ENCODE measurements at places on chromosomes 13 and 19. TPM values are rescaled to one million over a fixed set of nuclear protein-coding genes. Genes with fewer than 3 reads are reported as not detected.

The SERPINE3 gene
- not detected for total RNA-seq

GRCh38 chr13:83796364-83796763 is 85.9 kb downstream of the SLITRK1 start:
- DNase-seq, result no peak

GRCh38 chr19:2385053-2385721 is 25.1 kb downstream of the TMPRSS9 start:
- peak; percentile 63 for DNase-seq

- DNase-seq, result peak; percentile 99
Measured at GRCh38 chr19:48363810-48364597, at the start of the genes SYNGR4 and TMEM143. TSS of gene SYNGR4 (plus strand) at chr19:48364367. CDS start at chr19:48365843, 1,476 bp downstream. TSS of gene TMEM143 (minus strand) at chr19:48363940. CDS start at chr19:48363920, 20 bp downstream.

DNA sequence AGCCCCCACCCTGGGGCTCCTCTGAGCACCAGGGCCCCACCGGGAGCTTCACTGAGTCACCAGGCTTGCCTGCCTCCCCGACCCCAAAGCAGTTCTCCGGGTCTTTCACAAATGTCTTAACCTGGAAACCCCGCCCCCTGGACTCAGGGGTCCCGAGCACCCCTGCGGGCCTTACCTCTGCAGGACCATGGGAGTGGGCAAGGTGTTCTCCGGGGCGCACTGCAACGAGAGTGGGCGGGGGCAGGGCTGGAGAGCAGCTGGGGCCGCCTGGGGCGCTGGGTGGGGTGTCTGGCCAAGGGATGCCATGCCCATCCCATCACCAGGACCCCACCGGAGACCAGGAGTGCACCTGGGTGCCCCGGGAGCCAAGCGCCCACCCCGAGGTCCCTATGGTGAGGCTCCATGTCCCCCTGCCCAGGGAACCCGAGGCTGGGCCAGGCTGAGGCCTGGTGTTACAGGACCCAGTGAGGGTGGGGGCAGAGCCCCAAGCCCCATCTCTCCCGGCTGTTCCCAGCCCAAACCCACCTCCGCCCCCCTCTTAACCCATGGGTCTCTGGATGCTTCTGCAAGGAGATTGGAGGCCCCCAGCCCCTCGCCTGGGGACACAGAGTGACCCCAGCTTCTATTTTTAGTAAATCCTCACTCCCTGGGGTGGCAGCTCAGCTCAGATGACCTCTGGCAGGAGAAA is 10.9 kb downstream of the MKNK2 start:
- no peak for DNase-seq

DNA sequence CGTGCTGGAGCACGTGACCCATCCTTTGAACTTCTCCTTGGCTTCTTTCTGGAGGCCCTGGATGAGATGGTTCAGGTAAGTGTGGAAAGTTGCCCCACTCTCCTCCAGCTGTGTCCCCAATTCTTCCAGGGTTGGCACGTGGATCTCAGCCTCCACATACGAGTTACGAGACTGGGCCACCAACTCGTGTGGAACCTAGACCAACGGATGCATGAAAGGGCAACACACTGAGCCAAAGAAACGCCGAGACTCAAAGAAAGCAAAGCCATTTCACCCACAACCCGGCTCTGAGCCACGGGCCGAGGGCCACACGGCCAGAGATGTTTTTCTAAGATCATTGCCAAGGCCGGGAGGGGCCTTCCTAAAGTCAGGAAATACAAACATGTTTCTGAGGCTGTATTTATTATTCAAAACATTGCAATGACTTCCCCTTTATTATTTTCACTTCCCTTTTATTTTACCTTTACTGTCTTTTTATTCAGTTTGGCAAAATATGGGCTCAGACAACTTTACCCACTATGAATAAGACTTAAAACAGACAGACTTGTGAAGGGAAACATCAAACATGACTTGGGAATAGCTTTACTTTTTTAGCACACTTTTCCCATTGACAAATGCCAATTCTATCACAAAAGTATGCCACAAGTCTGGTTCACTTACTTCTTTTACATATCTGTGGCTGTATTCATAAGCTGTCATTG is 94.6 kb downstream of the KL start:
- peak; percentile 70 for DNase-seq

GRCh38 chr19:19866611-19867248 is 1.0 kb downstream of the ZNF253 start:
- DNase-seq, result no peak

The CEBPA gene
- 0.18 TPM for total RNA-seq

The CRB3 gene
- total RNA-seq, result not detected

The B9D2 gene
- 0.25 TPM for total RNA-seq

DNA sequence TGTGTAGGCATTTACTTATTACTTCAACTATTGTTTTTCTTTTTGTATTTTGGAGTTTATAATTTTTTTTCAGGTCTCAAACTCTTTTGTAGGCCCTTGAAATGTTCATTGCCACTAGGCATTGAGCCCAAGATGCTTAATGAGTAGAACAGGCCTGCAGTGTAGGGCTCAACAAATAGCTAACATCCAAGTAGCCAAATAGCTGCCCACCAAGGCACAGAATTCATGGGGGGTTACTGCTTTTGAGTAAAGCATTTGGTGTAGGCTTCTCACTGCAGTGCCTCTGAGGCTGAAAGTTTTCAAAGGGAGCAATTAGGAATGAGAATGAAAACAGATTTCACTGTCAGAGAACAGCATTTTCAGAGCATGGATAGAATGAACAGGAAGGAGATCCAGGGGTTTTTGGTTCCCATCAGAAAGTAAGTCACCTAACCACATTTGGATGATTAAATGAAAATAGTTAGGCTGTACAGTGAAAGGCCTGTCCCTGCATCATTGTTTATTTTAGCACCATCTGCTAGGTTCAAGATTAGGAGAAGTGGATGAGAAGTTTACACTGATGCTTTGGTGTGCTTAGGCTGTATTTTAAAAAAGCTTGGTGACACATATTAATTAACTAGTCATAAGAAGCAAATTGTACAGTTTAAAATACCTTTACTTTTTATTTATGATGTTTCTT is 61.0 kb downstream of the EDNRB start:
- DNase-seq, result no peak

DNA sequence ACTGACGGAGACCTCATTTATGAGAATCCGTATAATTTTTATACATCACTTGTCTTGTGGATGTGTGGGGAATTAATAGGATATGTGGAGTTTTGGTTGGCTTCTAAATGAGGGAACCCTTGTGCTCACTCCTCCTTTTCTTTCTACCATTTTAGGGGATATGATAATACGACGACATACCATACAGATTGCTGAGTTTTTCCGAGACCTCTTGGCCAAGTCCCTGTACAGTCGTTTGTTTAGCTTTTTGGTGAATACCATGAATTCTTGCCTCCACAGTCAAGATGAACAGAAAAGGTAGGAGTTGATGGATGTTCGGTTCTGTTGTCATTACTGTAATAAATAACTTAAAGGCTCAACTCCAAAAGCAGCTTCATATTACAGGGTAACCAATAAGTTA is 335.2 kb downstream of the MYO16 start:
- no peak for DNase-seq

GRCh38 chr19:10604460-10604980 is 17.4 kb upstream of the AP1M2 start:
- DNase-seq, result no peak

GRCh38 chr13:108677806-108678205 is 48.4 kb downstream of the MYO16 start:
- no peak for DNase-seq

The FPR3 gene
- total RNA-seq, result not detected

DNA sequence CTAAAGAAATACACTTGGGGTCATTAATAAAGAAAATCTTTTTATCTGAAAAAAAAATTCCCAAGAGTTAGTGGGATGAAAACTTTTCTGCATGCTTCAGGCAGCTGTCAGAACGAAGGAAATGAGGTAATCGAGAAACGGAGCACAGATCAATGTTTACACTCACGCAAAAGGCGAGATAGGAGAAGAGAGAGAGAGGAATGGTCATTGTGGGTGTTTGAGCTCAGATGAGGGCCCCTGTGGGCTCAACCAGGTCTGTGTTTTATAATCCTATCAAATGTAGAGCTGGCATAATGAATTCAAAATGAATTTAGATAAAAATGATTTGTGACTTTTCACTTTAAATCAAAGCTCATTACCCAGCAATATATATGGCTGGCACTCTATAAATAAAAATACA is 6.3 kb upstream of the RXFP2 start:
- DNase-seq, result peak; percentile 40

DNA sequence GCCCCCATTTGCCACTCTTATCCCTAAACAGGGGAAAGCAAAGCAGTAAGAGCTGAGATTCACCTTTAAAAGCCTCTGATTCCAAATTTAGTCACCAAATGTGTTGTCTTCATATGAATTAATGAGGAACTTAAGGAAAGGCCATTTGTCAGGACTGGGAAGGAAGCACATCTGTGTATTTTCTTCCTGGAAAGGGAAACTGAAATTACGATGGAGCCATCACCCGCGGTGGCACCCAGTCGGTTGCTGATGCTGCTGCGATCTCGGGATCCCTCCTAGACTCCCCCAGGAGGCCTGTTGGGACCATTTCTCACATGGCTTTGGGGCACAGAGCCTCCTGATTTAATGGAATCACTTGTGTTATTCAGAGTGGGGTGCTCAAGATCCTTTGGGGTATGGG is 7.4 kb upstream of the IL4I1 start:
- no peak for DNase-seq

GRCh38 chr19:44111910-44112463 is 1.2 kb upstream of the ZNF225 start:
- DNase-seq, result peak; percentile 86

GRCh38 chr13:50129706-50130122 is 114.5 kb downstream of the KCNRG start:
- DNase-seq, result no peak

- DNase-seq, result no peak
Measured at GRCh38 chr13:33016414-33017322, at the start of gene KL. TSS of gene KL (plus strand) at chr13:33016423. CDS start at chr13:33016441, 18 bp downstream.

- DNase-seq, result peak; percentile 95
Measured at GRCh38 chr19:44356383-44357111, at the start of gene ZNF112. TSS of gene ZNF112 (minus strand) at chr19:44356680. CDS start at chr19:44340539, 16,141 bp downstream.

The ADGRE2 gene
- total RNA-seq, result not detected

DNA sequence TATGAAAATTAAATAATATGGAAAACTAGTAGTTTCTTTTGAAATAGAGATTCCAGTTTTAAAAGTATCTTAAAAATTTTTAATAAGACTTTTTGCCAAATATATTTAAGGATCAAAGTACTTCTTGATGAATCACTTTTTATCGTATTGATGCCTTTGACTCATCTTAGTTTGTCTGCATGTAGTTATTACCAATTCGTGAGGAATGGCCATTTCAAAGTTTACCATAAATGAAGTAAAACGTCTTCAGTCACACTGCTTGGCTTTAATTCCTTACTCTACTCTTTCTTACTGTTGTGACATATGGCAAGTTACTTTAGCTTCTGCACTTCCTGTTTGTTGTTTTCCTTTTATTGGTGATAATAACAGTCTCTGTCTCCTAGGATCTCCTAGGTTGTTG is 38.3 kb downstream of the NDFIP2 start:
- peak; percentile 24 for DNase-seq

DNA sequence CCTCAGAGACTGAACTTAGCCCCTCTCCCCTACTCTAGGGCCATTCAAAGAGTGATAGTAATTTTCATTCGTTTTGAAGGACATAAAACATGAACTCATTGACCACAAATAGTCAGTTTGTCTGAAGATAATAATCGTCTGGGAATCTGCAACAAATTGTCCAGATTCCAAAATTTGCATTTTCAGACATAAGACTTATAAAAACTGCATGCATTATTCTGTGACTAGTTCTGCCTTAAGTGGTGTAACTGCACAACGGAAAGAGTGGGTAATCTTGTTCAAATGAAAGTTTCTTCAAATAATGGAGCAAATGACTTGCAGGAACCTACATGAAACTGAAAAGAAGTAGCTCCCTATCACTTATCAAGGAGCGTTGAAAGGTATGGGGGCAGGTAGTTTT is 8.4 kb downstream of the CSNK1A1L start:
- no peak for DNase-seq

DNA sequence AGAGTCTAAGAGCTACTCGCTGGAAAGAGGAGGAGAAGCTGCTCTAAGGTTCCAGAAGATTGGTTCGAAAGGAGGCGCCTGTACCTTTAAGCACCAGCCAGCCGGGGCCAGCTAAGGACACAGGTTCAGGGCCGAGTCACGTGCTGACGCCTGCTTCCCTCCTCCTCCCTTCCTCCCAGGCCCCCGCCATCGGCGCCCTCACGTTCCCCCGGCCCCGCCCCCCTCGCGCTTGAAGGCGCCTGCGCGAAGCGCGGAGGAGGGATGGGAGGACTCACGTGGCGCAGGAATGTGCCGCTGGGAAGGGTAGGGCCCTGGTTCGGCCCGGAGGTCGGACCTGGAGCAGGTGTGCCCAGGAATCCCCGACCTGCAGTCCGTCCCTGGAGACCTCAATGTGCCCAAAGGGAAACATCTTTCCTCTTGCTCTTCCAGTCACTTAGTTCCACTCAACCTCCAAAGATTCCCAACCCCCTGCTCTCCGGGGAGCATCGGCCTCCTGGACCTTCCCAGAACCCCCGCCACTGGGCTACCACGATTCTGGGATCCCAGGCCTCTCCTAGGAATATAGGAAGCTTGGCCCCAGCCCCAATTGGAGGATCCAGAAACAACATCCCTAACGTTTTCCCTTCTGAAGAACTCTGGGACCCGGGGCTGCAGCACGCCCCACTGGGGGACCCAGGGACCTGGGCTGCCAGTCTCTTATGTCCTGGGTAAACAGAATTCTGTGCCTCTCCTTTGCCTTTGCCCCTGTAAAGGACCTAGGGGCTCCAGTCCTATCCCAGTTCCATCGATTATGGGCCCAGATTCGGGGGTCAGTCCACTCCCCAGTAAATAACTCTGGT is 2.5 kb downstream of the DBP start:
- DNase-seq, result peak; percentile 95

GRCh38 chr13:109667056-109667455 is 119.3 kb downstream of the IRS2 start:
- no peak for DNase-seq

The TEAD2 gene
- 19.2 TPM for total RNA-seq

DNA sequence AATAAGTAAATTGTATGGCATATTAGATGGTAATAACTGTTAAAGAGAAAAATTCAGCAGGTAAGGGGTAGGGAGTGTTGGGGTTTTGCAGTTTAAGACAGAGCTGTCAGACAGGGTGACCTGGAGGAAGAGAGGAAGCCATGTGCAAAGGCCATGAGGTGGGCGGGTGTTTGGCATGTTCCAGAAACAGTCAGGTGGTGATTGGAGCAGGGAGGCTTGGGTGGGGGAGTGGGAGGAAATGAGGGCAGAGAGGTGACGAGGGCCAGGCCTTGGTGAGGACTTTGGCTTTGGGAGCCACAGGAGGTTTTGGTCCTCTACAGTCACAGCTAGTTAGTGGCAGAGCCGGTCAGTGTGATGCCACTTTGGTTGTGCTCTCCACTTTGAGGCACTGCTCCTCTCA is 20.1 kb downstream of the RYR1 start:
- DNase-seq, result no peak

- DNase-seq, result no peak
Measured at GRCh38 chr13:93174260-93174659, 52.3 kb upstream of the GPC6 start.
